ENCODE measurements at places on chromosomes 7 and 10. TPM values are rescaled to one million over a fixed set of nuclear protein-coding genes. Genes with fewer than 3 reads are reported as not detected.
A peak's percentile ranks its signal among the peaks of the same experiment; 100 is the strongest.

DNA sequence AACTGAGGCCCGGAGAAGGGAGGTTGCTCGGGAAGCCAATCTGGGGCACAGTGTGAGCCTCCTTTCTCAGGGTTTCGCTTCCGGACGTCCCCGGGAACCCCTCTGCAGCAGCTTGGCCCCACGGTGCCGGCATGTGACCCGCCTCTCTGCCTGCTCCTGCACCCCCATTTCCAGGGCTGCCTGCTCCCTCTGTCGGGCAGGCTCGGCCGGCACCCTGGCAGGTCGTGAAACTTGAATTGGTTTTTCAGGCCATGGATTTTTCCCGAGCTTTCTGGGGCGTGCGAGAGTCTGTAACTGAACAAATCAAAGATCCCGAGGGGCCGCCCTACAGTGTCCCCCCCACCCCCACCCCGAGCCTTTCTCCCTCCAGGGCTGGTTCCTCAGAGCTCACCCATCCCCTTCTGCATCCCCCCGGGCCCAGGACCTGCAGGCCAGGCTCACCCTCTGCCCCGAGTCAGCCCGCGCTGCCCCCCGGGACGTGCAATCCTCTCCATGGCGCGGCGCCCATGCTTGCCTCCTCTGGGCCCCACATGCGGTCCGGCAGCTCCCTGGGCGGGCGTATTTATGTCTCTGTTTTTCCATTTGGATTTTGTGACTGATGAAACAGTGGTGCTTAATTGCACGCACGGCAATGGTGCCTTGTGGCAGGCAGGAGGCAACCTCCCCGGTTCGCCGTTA, 58.1 kb downstream of the UNCX start:
- DNase-seq = no peak

- no peak for DNase-seq
Observed at GRCh38 chr7:42805601-42806000, 106.3 kb downstream of the C7orf25 start.

- no peak for DNase-seq
Observed at GRCh38 chr10:43688348-43688892, 39.7 kb upstream of the ZNF32 start.

The SUGCT gene
- total RNA-seq = 4.1 TPM

The AKR1E2 gene
- 8.4 TPM for total RNA-seq

The IDI2 gene
- not detected for total RNA-seq

DNA sequence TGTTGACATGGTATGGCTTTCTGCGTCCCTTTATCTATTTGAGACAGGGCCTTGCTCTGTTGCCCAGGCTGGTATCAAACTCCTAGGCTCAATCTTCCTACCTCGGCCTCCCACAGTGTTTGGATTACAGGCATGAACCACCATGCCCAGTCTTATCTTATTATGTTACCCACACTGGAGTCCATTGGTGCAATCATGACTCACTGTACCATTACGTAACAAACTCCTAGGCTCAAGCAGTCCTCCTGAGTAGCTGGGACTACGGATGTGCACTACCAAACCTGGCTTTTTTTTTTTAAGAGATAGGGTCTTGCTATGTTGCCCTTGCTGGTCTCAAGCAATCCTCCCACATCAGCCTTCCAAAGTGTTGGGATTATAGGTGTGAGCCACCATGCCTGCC, 66.7 kb downstream of the CCDC3 start:
- DNase-seq = no peak

DNA sequence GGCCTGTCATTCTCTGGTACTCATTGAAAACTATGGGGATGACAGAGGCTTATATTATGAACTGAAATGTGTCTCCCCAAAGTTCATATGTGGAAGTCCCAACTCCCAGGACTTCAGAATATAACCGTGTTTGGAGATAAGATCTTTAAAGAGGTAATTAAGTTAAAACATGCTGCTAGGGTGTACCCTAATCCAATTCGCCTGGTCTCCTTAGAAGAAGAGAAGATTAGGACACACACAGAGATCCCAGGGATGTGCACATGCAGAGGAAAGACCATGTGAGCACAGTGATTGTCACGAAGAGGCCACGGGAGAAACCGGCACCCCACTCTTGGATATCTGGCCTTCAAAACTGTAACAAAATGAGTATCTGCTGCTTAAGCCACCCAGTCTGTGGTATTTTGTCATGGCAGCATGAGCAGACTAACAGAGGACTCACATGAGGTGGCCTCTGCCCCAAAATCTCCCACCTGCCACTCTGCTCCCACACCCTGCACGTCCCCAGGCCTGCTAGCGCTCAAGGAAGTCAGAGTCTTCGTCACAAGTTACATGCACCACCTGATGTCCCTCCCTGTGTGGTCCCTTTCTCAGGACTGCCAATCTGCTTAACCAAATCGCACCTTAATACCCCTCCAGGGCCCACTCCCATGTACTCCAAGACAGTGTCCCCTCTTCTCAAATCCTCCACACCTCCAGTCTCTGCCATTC, 26.8 kb downstream of the PLAC9 start:
- DNase-seq = no peak

The FEZF1 gene
- total RNA-seq = not detected

The SLC26A4 gene
- 0.58 TPM for total RNA-seq

DNA sequence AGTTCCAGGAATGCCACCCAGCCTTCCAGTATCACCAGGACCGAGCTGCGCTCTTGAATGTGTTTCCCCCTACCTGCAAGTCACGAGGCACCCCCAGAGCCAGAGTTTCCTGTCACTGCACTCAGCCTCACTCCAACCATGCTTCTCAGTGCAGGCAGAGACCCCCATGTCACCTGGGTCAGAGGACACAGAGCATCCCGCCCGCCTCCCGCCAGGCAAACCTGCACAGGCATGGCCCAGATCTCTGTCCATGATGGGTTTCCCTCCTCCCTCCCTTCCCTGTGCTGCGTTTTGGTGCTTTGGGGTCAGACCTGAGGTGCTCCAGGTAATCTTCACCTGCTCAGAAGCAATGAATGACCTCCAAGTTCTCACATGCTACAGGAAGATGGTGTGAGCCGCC, 3.1 kb upstream of the RET start:
- no peak for DNase-seq

The NMT2 gene
- total RNA-seq = 14.0 TPM

- no peak for DNase-seq
Observed at GRCh38 chr7:11464624-11465023, 367.4 kb downstream of the THSD7A start.

The PON1 gene
- not detected for total RNA-seq

DNA sequence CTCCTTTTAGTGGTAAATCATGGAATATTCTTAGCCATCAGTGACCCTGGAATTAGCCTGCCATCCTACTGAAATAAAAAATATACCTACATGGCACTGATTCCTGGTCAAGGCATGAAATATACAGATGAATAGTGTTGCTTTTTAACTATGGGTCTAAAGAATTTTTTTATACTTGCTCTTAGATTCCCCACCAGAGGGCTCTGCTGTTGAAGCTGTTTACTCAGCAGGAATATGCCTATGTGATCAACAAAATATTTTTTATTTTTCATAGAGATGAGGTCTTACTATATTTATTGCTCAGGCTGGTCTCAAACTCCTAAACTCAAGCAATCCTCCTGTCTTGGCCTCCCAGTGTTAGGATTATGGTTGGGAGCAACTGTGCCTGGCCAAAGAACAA, 13.5 kb downstream of the ZC3HC1 start:
- no peak for DNase-seq

DNA sequence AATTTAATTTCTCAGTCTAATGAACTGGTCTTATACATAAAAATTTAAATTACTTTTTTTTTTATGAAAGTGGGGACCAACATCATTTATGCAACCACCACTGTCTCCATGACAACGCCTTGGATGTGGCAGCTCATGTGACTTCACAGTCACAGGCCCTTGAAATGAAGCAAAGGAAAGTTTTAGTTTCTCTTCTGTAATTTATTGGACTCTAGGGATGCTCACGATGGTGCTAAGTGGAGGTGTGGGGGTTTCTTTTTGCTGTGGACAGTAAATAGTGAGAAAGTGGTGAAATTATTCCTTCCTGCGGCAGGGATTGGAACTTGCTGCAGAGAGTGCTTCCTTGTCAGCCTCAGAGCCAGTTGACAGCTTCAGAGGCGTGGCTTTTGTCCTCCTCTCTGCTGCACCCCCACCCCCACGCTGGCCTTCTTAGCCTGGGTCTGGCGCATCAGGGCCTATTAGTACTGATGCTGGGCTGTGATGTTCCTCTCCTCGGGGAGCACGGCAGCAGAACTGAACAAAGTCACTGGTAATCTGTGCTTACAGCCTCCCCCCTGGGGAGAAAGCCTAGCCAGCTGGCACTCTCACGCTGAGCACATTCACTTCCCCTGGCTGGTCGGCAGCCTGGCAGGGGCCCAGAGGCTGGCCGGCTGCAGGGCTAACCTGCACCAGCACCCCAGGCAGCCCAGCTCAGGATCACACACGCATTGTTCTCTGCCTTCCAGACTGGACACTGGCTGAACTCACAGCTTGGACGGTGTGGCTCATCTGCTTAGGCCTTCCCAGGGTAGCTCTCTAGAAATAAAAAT, 517.5 kb upstream of the GALNT17 start:
- DNase-seq = peak; percentile 88

GRCh38 chr10:75451831-75452230, 20.4 kb downstream of the LRMDA start:
- DNase-seq = no peak

DNA sequence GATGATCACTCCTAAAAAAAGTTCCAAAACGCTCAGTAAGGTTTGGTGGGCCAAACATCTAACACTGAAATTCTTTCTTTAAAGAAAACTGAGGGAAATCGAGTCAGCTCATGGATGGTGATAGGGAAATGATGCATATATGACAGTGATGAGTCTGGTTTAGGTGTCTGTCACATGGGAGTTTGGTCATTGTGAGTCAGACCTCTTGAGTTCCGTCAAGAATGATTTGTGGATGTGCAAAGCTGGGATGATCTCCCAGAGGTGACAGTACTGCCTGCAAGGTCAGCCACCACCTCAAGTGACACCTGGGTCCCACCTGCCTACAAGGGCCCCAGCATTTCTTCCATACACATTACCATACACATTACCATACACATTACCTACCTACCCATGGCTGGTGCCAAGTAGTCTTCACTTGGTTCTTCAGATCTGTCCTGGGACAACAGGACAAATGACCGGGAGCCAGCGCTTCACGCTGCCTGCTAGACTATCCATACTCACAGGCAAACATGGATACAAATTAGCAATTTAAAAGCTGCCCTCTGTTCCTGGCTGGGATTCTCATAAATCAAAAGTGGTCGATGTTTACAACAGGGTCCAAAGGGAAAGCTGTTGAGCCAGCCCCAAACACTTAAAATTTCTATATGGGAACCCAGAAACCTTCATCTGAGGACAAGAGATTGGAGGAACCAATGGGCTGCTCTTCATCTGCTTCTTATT, 128.4 kb downstream of the ADAM12 start:
- DNase-seq = no peak

DNA sequence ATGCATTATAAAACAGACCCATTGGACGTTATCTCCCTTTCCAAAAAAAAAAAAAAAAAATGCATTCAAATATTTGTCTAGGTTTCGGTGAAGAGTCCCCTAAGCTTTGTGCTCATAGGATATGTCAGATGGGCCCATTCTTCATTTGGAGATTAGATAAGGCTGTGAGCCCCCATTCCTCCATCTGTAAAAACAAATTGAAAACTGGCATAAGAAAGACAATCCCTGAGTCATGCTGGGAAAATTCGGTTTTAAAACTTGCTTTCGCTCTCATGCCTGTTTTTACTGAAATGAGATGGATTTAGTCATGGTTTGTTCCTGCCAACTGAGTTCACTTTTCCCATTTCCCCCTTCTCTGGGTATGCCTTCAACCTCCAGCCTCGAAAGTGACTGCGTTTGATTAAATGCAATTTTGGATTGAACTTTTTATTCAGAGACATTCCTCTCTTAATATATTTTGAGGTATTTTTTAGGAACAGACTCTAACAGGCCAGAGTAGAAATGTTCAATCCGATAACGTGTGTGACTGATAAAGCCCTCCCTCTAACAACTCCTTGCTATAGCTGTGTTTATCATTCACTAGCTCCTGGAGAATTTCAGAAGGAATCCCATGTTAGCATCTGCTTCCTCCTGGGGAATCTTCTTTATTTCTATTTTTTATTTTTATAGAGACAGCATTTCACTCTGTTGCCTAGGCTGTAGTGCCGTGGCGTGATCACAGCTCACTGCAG, 190.9 kb upstream of the LYZL2 start:
- no peak for DNase-seq

- no peak for DNase-seq
Observed at GRCh38 chr7:159034394-159034793, 110.3 kb downstream of the VIPR2 start.

The HOXA1 gene
- 0.12 TPM for total RNA-seq

GRCh38 chr7:120837599-120837998, 20.3 kb downstream of the TSPAN12 start:
- DNase-seq = no peak

The GIMAP8 gene
- total RNA-seq = 19.7 TPM

GRCh38 chr10:88045096-88045495, 181.7 kb downstream of the PTEN start:
- DNase-seq = no peak

DNA sequence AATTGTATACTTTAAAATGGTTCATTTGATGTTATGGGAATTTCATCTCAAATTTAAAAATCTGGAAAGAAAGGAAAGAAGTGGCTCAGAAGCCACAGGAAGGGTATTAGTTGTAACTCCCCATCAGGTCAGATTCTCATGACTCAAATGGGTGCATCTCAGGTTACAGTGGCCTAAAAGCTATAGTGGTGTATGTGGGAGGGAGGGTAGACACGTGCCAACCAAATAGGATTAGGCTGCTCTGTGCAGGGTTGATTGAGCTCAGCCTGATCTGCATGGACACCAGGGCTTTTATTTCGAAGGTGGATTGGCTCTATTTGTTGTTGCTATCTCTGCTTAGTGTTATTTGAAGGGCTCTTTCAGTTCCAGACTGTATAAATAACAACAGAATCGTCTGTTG, 121.5 kb upstream of the PRR15 start:
- no peak for DNase-seq

GRCh38 chr10:99777918-99778714, 4.3 kb upstream of the ABCC2 start:
- no peak for DNase-seq

The OR6B1 gene
- total RNA-seq = not detected

DNA sequence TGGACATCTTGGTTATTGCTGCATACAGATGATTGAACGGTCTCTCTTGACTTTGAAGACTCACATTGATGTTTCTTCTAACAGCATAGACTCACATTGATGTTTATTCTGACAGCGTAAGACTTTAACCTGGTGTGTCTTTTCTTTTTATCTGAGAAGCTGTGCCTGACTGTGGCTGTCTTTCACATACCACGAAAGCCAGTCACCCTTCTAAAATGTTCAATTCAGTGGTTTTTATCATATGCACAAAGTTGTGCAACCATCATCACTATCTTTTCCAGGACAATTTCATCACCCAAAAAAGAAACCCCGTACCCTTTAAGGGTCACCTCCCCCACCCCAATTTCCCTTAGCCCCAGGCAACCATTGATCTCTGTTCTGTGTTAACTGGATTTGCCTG, 24.7 kb downstream of the CELF2 start:
- no peak for DNase-seq
